Effector CD4-positive, alpha-beta T cell (primary cell): ENCODE measurements at places on chromosomes 4 and X.

DNA sequence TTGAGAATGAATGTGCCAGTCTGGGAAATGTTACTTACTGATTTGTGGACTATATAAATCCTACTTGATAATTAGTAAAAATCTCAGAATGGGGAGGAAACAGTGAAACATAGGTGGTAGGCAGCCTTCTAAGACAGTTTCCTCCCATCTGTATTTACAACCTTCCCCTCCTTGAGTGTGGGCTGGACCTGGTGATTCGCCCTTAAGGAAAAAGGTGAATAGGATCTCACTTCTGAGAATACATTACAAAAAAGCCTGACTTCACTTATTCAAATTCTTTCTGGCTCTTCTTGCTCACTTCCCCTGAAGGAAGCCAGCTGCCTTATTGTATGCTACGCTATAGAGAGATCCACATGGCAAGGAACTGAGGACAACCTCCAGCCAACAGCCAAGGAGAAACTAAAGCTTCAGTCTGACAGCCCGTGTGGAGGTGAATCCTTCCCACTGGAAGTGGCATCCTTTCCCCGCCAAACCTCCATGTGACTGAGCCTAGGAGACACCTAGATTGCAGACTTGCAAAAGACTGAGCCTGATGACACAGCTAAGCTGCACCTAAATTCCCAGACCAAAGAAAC is 585.0 kb downstream of the STPG2 start:
- DNase-seq, result no peak

GRCh38 chr4:162586266-162586665 is 422.5 kb upstream of the FSTL5 start:
- no peak for DNase-seq

GRCh38 chrX:12767856-12768255 is 23.4 kb upstream of the PRPS2 start:
- DNase-seq, result no peak

DNA sequence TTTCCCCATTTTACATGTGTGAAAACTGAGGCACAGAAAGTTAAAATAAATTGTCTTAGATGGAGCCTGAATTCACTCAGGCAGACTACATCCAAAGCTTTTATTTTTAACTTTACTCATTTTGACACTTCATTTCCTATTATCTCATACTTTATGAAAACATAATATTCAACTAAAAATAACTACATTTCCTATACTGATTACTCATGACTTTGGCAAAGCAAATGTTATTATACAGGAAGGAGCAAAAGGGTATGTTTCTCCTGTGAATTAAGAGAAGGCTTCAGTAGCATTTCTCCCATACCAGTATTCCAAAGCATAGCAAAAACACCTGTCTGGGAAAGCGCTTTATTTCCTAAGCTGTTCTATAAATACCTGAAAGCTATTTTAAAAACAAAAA is 178.6 kb downstream of the ADAMTS3 start:
- no peak for DNase-seq

DNA sequence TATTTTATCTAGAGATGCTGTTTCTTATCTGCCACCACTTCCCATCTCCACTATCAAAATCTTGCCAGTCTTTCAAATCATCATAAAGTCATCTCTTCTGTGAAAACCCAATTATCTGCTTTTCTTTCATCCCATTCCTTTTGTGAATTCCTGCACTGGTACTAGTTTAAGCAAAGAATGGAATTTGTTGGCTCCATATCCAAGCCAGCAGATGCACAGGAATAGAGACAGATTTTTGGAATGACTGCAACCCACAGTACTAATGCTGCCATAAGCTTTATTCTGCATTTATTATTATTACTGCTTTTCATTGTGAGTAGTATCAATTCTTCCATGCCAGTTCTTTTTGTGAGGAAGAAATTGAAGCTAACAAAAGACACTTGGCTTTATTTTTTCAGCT is 616.7 kb downstream of the RAPGEF2 start:
- DNase-seq, result no peak

- no peak for DNase-seq
Observed at GRCh38 chr4:120720354-120720934, 202.1 kb downstream of the PRDM5 start.

DNA sequence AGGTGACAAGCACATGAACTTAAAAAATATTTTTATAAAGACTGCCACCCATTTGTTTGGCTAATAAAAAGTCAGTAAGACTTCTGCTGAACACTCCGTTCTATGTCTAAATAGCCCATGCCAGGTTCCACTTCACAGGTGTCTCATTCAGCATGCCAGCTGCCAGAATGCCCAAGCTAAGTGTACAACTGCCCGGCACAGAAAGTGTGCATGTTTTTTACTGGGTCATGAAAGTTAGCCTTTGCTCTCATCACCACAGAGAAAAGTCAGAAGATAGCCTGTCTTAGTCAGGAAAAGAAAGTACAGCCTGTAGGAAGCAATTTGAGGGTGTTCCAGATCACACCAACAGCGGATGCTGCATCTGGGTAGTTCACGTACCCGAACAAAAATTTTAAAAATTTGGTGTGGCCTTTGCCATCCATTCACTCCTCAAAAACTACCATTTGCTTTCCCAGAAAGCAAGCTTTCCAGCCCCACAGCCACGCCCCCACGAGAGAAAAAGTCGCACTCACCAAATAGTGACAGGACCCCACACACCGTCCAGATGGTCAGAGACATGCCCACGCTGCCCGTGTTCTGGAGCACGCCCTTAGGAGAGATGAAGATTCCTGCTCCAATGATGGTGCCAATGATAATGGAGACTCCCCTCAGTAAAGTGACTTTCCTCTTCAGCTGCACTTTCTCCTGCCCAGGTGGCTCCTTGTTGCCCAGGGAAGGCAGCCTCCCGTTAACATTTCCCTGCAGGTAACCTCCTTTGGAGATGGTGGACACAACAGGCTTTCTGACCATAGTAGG is 671 bp downstream of the SLC7A11 start:
- no peak for DNase-seq

- peak; percentile 51 for DNase-seq
Observed at GRCh38 chrX:71618303-71618721, at the start of gene CXCR3. TSS of gene CXCR3 (minus strand) at chrX:71618511. CDS start at chrX:71618449, 62 bp downstream.
